Effector memory CD8-positive, alpha-beta T cell (primary cell): ENCODE measurements at places on chromosomes 6 and 20.

DNA sequence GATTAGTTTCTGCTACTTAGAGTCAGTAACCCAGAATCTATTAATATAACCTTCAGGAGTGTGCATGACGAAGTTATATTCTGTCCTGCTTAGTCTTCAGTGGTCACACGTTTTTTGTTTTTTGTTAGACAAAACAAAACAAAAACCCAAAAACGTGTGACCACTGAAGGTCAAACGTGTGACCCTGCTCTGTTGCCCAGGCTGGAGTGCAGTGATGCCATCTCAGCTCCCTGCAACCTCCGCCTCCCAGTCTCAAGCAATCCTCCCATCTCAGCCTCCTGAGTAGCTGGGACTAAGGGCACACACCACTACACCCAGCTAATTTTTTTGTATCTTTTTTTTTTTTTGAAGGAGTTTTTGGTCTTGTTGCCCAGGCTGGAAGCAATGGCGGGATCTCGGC lies 142.4 kb downstream of the BCAS1 start:
- DNase-seq, result no peak
- no peaks in the 10 kb centered on the region for H3K27me3 ChIP-seq
- H3K27ac ChIP-seq, result no peak overlapping the region

GRCh38 chr6:6915219-6915618 lies 192.5 kb upstream of the RREB1 start:
- no peak for DNase-seq
- peaks cover 3% of the 10 kb centered on the region for H3K4me1 ChIP-seq
- peaks cover 7% of the 10 kb centered on the region for H3K27me3 ChIP-seq
- H3K27ac ChIP-seq, result no peak overlapping the region
- no peak overlapping the region for H3K4me3 ChIP-seq

DNA sequence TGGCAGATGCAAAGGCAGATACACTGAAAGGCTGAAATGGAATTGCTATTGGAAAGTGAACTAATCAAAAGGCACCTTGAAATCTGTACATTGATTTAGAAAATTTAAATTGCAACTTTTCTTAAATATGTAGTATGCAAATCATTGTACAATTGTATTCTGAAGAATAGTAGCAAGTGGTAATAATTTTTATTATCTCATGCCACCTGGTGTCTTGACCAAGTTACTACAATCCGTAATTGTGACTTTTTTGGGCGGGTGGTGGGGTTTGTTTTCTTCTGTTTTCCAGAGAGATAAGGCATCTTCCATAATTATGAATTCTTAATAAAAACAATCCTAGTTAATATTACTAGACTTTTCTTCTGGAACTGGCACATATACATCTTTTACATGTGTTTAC lies 12.5 kb upstream of the BCKDHB start:
- peak; percentile 14 for DNase-seq
- H3K27ac ChIP-seq, result no peak overlapping the region
- no peaks in the 10 kb centered on the region for H3K4me1 ChIP-seq
- H3K4me3 ChIP-seq, result no peak overlapping the region
- no peaks in the 10 kb centered on the region for H3K27me3 ChIP-seq

GRCh38 chr6:30601436-30601814 lies 15.6 kb downstream of the PPP1R10 start:
- peak overlapping the region; percentile 29 for H3K4me3 ChIP-seq
- H3K27me3 ChIP-seq, result no peaks in the 10 kb centered on the region
- peaks cover 75% of the 10 kb centered on the region for H3K36me3 ChIP-seq
- H3K4me1 ChIP-seq, result peaks cover 20% of the 10 kb centered on the region
- peak overlapping the region; percentile 91 for H3K27ac ChIP-seq
- peak; percentile 27 for DNase-seq

- no peak for DNase-seq
- no peak overlapping the region for H3K27ac ChIP-seq
- H3K4me3 ChIP-seq, result no peak overlapping the region
- H3K4me1 ChIP-seq, result peaks cover 6% of the 10 kb centered on the region
Observed at GRCh38 chr6:137371634-137372016, 122.6 kb downstream of the OLIG3 start.

- no peak overlapping the region for H3K27ac ChIP-seq
- H3K4me3 ChIP-seq, result no peak overlapping the region
Observed at GRCh38 chr6:106732376-106732940, 103.1 kb downstream of the QRSL1 start.

DNA sequence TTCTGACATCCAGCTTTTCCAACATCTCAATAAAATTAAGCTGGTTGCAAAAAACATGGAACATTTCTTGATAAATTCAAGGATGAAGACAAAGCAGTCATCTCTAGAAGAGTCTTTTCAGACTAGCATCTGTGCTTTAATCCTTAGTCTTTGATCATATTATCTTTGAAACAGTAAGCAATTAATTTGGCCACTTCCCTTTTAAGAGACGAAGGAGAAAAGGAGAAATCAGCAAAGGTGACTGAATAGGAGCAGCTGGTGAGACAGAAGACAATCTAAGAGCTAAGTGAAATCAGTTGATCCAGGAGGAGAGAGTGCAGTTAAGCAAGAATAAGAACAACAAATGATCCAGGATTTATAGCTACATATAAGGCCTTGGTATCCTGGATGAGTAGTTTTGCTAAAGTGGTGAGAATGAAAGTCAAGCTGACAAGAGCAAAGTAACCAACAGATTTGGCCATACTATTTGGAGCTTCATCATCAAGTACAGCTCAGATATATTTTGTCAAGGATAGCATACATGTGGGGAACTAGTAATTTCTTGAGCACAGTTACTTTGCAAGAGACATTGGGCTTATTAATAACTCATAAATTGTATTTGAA lies 215.5 kb downstream of the ADGB start:
- no peak for DNase-seq
- H3K27ac ChIP-seq, result no peak overlapping the region
- no peaks in the 10 kb centered on the region for H3K36me3 ChIP-seq

GRCh38 chr20:1942486-1943274 lies 47.5 kb downstream of the SIRPA start:
- DNase-seq, result no peak
- peaks cover 3% of the 10 kb centered on the region for H3K36me3 ChIP-seq
- no peak overlapping the region for H3K4me3 ChIP-seq
- no peak overlapping the region for H3K27ac ChIP-seq

GRCh38 chr20:60480950-60481742 lies 522.9 kb downstream of the CDH26 start:
- no peak overlapping the region for H3K27ac ChIP-seq
- no peaks in the 10 kb centered on the region for H3K4me1 ChIP-seq
- DNase-seq, result no peak
- H3K27me3 ChIP-seq, result peaks cover 49% of the 10 kb centered on the region

GRCh38 chr6:56440551-56440981 lies 193.2 kb upstream of the COL21A1 start:
- no peak for DNase-seq
- no peaks in the 10 kb centered on the region for H3K36me3 ChIP-seq
- H3K27me3 ChIP-seq, result no peaks in the 10 kb centered on the region
- H3K4me3 ChIP-seq, result no peak overlapping the region
- H3K4me1 ChIP-seq, result no peaks in the 10 kb centered on the region

GRCh38 chr6:137883400-137884148 lies 16.5 kb downstream of the TNFAIP3 start:
- H3K4me3 ChIP-seq, result peak overlapping the region; percentile 80
- peak overlapping the region; percentile 97 for H3K27ac ChIP-seq
- H3K36me3 ChIP-seq, result peaks cover 88% of the 10 kb centered on the region

DNA sequence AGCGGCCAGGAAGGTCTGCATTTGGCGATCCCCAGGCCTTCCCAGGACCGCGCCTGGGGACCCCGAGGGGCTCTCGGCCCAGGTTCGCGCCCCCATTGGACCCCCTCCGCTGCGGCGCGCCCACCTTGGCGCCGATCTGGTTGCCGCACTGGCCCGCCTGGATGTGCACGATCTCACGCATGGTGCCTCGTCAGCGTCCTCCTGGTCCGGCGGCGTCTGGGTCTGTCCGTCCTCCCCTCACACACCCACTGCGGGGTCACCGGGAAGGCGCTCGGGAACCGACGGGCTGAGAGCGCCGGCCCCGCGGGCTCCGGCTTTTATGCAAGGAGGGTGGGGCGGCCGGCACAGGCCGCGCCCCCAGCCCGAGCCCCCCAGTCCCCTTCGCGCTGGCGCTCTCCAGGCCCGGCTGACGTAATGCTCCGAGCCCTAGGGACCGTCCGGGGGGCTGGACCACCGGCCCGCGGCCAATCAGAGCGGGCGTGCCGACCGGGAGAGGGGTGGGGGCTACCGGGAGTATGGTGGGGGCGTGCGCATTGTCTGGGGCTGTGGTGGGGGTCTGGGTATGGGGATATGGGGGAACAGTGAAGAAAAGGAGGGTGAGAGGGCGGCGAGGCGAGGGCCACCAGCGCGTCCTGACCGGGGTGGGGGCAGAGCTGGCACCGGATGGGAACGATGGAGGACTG lies at the start of gene TUBB2B:
Gene TUBB2B, minus strand, starts transcription at position 291 of the 683 bp plus-strand sequence. Its CDS starts 110 bp downstream, at position 181.
- H3K36me3 ChIP-seq, result peaks cover 8% of the 10 kb centered on the region
- peaks cover 65% of the 10 kb centered on the region for H3K27me3 ChIP-seq
- H3K27ac ChIP-seq, result no peak within 1 kb of the TSS
- no peak for DNase-seq
- peaks cover 41% of the 10 kb centered on the region for H3K4me1 ChIP-seq
- H3K4me3 ChIP-seq, result peak within 1 kb of the TSS; percentile 89

GRCh38 chr6:22221630-22222029 lies 75.2 kb downstream of the PRL start:
- H3K27me3 ChIP-seq, result no peaks in the 10 kb centered on the region
- H3K4me3 ChIP-seq, result no peak overlapping the region
- DNase-seq, result no peak
- H3K27ac ChIP-seq, result no peak overlapping the region
- H3K4me1 ChIP-seq, result no peaks in the 10 kb centered on the region

- no peaks in the 10 kb centered on the region for H3K27me3 ChIP-seq
- no peaks in the 10 kb centered on the region for H3K4me1 ChIP-seq
- DNase-seq, result no peak
- no peak overlapping the region for H3K27ac ChIP-seq
Observed at GRCh38 chr20:19875376-19876221, 117.5 kb downstream of the RIN2 start.

- DNase-seq, result no peak
- no peaks in the 10 kb centered on the region for H3K27me3 ChIP-seq
- H3K27ac ChIP-seq, result no peak overlapping the region
- H3K4me1 ChIP-seq, result peaks cover 18% of the 10 kb centered on the region
Observed at GRCh38 chr6:69820018-69820417, 23.2 kb upstream of the LMBRD1 start.

DNA sequence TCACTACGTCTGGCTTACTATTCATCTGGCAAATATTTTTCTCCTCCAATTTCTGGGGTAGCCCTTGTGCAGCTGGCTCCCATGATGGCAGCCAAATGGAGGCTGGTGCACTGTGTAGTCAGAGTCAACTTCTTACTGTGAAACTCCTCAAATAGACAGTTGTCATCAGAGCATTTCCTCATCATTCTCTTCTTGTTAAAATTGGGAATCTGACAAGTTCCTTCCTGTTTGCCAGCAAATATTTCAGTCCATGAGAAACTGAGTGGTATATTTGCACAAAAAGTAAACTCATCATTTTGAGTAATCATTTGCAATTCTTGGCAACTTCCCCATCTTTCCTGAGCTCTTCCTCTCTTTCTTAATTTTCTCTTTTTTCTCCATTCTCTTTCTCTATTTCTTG lies 394.9 kb upstream of the RGS17 start:
- H3K4me1 ChIP-seq, result no peaks in the 10 kb centered on the region
- H3K36me3 ChIP-seq, result no peaks in the 10 kb centered on the region
- DNase-seq, result no peak
- H3K27ac ChIP-seq, result no peak overlapping the region

DNA sequence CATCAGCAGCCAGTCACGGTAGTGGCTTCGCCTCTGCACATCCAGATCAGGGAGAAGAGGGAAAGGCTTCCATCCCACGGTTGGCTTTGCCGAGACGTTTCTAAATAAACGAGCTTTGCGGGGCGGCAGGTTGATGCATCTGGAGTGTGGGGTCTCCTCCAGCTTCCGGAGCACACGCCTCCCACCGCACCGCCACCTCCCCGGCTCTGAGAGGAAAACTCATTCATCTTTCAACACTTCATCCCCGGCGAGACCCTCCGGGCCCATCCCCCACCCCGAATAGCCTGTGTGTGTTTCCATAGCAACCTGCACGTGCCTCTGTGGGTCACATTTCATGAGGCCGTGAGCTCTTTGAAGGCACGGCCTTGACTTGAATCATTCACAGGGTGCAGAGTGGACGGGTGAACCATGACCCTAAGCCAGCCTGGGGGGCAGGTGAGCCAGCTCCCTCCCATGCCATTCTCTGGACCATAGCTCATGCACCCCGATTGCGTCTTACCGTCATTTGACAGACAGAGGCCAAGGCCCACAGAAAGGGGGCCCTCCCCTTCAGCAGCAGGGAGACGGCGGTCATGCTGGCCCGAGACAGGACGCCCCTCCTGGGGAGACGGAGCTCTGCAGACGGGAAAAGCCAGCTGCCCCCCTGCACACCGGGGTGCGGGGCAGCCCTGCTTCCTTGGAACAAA lies 16.2 kb upstream of the CHRNA4 start:
- H3K4me1 ChIP-seq, result no peaks in the 10 kb centered on the region
- H3K36me3 ChIP-seq, result no peaks in the 10 kb centered on the region
- no peak for DNase-seq
- H3K27ac ChIP-seq, result no peak overlapping the region
- no peak overlapping the region for H3K4me3 ChIP-seq
- H3K27me3 ChIP-seq, result peaks cover 27% of the 10 kb centered on the region

DNA sequence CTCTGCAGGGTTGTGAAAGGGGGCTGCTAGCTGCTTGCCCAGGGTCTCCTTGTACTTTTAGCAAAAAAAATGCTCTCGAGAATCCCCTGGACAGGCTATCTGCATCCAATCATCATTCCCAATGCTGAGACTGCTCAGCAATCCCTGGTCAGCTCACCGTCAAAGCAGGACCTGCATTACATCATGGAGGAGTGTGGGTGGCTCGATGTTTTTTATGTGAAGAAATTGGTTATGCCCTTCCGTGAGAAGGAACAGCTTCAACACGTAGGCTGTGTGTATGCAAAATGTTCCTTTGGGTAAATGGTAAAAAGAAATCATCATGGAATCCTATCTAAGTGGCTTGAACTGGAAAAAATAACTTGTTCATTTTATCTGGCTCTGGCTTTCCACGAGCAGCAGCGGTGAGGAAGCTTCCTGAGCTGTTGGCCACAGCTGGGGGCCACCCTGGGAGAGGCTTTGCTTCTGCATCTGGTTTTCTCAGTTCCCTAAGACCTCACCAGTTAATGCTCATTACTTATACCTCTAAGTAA lies 111.4 kb downstream of the FYN start:
- H3K4me3 ChIP-seq, result peak overlapping the region; percentile 96
- H3K4me1 ChIP-seq, result peaks cover 85% of the 10 kb centered on the region
- H3K27ac ChIP-seq, result peak overlapping the region; percentile 100
- H3K27me3 ChIP-seq, result no peaks in the 10 kb centered on the region
- H3K36me3 ChIP-seq, result peaks cover 82% of the 10 kb centered on the region
